Activated naive CD4-positive, alpha-beta T cell treated with anti-CD3 and anti-CD28 coated beads for 36 hours (primary cell): ENCODE measurements at places on chromosomes 2 and 18.

DNA sequence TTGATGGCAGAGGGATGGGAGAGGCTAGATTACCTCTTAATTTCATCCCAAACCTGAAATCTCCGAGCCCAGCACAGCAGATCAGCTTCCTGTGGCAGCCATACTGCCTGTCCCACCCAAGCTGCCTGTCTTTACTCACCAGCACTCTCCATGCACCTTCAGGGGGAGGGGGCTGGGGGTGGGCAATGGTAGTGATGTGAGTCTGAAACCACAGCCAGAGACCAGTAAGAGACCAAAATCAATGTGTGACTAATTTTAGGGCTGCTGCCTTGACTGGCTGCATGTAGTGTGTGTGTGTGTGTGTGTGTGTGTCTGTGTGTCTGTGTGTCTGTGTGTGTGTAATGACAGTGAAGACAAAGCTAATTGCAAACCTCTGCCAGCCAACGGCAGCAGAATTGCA lies 11.7 kb upstream of the TEX261 start:
- DNase-seq = no peak

DNA sequence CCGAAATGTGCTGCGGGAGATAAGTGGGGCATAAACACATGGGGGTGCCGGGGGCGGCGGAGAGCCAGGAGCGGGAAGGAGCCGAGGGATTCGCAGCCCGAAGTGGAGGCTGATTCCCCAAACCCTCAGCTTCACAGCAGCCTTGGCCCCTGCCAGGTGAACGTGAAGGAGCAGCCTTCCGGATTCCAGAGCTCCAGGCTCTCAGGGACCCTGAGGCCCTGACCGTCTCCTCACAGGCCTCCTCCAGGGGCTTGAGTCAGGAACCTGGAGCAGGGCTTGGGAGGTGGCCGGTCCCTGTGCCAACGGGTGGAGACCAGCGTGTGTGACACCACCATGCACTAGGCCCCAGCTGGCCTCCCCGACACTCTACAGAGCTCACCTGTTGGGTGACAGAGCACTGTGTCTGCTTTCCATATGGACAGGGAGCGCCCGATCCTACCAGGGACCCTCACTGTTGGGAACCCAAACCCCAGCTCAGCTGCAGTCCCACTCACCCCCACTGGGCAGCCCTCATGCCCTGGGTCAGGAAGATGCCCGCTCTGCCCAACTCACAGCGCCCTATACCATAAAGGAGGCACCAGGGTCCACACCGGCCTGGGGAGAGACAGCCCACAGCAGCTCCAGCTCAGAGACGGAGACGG lies 117.6 kb upstream of the OTOS start:
- no peak for DNase-seq

DNA sequence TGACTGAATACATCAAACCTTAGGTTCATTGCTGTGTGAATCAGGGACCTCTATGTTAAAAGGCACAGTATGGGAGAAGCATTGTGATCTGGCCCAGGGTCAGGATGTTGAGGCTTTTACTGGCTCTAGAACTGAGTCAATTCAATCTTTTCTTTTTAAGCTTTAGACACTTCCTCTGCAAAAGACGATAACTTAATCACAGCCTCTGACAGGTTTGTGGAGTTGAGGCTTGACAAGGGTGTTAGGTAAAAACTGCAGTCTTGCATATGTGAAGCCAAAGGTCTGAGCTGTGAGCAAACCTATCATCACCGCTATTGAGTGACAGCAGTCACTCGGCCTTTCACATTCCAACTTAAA lies 17.3 kb upstream of the ARHGAP25 start:
- DNase-seq = peak; percentile 84

DNA sequence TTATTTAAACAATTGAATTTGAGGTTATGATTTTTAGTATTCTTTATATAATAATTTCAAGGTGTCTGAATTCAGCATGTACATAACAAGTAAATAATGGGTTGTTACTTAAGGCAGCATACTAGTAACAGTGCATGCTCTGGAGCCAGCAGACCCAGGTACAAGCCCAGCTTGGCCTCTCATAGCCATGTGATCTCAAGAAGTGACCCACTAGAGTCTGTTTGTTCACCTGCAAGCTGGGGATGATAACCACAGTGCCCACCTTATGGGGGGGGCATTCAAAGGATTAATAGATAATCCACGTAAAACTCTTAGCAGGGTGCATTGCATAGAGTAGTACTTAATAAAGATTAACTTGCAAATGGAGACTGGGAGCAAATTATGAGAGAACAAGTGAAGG lies 163.6 kb downstream of the TRABD2A start:
- no peak for DNase-seq

DNA sequence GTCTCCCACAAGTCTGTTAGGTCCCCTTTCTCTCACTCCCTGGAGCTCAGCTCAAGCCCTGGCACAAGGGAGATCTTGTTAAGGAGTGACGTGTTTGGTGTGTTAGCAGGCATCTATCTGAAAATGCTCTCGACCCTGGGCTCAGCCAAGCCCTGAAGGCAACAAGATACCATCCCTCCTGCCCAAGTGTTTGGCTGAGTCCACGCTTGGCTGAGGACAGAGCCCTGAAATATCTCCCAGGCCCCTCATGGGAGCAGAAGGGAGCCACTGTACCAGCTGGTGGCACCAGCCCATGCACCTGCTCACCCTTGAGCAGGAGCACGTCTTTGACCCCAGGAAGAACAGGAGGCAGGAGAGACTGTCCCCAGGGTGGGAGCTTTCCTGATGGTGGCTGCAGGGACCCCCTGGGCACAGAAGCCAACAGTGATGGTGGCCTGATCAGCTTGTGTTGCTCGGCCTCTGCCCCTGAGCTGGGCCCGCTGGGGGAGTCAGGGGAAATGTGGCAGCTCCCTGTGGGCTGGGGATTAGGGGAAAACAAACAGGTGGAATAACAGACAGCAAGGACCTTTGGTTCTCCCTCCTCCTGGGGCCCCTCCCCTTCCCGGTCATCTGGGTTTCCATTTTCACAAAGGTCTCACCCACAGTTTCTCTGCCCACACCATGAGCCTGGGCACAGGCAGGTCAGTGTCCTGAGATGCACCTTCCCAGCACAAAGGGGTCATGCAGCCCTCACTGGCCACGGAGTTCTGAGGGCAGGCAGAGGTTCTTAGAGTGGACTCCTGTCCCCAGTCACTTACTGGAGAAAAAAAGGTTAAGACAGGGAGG lies 91.6 kb downstream of the RHOB start:
- no peak for DNase-seq

DNA sequence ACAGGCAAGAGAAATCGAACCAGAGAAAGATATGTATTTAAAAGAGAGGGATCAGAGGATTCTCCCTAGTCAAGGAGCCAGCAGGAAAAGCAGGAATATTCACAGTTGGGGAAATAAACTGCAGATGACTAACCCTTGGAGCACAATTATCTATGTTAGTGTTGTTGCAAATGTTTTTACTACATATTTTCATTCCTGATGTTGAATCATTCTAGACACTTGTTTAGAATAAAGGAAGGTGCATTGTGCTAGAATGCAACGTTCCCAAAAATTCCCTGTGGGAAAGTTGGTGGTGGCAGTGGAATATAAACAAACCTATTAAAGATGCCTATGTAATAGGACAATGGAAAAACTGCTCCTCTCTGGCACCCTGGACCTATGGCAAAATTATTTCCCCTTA lies 63.3 kb downstream of the DTNA start:
- no peak for DNase-seq

GRCh38 chr2:188050726-188051125 lies 240.9 kb upstream of the GULP1 start:
- DNase-seq = no peak

DNA sequence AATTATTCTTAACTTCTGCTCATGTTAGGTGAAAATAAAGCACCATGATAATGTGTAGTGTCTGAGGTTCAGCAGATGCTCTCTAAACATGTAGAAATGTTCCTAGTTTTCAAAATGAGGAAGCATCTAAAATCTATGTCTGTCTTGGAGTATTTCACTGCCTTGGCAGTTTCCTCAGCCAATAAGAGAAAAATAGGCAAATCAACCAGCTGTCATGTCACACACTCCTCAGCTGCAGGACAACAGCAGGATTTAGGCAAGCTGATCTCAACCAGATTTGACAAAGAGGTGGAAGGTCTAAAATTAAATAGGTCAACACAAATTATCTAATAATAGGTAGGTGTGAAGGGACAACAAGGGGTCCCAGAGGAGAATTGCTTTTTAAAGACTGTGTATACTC lies 164.1 kb upstream of the BOD1L2 start:
- no peak for DNase-seq

DNA sequence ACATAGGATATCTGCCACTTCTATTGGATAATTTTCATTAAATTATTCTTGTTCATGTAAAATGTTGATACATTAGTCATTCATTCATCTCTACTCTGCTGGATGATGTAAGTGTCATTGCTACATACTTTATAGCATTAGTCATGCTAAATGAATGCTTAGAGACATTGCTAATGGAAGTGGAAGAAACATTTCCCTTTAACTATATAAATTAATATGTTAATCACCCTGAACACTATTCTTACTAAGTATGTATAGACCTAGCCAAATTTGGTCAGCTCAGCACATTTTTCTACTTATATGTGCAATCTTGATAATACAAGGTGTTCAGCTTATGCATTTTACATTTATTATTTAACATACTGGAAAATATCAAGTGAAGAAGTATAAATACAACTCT lies 160.2 kb downstream of the DPP4 start:
- no peak for DNase-seq

GRCh38 chr2:11967946-11968465 lies 221.6 kb downstream of the LPIN1 start:
- no peak for DNase-seq

DNA sequence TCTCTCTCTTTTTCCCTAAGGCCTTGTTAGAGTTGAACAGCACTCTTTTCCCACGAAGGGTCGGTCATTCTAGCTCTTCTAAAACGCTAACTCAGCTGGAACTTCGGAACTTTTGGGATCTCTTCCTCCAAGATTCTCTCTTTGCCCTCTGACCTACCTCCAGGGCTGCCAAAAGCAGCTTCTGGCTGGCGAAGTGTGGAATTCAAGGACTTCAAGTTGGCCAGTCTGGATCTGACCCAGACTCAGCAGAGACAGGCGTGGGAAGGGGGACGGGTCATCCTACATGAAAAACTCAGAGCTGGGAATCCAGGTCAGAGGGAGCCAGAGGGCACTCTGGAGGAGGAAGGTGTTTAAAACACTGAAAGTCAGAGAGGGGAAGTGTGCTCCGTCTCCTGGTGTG lies 305.5 kb upstream of the HDAC4 start:
- no peak for DNase-seq

DNA sequence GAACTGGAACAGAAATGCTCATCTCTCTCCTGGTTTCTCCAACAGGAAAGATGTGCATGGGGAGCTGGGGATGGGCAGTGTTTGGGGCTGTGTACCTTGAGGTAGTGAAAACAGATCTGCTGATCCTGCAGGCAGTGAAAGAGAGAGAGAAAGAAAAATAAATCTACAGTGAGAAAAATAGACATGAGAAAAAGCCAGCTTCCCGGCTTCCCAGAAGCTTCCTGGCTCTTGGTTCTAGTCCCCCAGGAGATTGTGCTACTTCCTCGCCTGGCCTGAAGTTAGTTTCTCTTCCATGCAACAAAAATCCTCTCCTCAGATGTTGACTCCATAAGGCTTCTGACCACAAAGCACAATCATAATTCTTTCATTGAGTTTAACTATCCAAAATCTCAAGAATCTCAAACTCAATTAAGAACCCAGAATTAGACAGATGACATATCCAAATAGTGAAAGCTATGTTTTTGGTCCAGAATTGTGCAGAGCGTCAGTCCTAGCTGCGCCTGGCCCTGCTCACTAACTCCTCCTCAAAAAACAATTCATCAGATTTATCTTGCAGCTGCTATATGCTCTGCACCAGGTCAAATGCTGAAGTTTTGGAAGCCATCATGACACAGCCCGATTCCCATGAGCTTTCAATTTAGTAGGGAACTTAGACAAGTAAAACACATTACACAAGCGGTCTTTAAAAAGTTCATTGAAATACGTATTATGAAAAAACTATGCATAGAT lies 20.1 kb upstream of the NAB1 start:
- DNase-seq = no peak

GRCh38 chr2:173075781-173076580 lies at the start of gene MAP3K20:
Gene MAP3K20 (plus strand): TSS chr2:173075846. CDS start chr2:173091032, 15,186 bp downstream.
- DNase-seq = peak; percentile 65

DNA sequence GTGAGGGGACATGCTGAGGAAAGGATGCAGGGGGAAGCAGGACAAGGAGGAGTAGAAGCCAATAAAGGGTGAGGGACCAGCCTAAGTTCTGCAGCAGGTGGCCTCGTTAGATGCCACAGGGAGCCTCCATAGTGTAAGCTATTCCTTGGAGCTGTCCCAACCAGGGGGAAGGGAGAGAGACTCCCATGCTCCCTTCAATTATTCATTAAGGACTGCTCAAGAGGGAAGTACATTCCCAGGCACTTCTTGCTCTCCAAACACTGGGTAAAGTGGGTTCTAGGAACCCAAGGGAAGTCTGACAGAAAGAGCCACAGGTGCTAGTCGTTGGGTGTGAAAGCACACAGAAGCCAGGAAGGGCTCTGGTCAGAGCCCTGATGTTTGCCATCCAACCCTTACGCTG lies 193.7 kb downstream of the SLC39A10 start:
- no peak for DNase-seq

DNA sequence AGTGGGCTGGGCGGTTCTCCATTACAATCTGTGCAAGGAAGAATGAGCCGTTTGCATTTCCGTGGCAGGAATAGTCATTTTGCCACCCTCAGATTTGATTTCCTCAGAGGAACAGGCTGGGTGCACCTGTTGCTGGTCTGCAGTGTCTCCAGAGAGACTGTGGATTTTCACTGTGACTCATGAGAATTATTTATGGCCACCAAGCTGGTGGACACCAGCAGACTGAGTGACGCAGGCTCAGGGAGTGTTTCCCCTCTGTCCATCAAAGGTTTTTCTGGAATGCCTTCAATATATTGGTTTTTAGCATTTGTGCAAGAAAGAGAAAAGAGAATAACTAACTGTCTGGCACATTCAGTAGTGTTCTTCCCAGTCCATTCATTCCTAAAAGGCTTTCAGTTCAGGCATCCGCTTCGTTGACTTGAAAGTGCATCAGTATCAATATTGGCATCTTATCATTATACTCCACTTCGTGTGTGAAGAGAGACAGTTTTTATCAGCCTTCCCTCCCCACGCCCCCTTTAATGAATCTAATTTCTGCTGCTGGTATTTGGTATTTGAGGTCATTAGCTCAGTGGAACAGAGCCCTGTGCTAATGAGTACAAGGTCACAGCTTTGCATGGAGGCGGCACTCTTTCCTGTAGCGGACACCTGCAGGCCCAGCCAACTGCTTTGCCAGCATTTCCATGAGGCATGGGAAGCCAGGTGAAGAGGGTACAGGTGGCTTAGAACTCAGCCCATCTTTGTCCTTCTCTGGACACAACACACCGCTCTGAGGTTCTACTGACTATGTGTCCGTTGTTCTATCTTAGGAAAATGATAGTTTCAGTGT lies 39.9 kb downstream of the PRKCE start:
- DNase-seq = no peak

GRCh38 chr2:20663196-20664070 lies 3.5 kb upstream of the GDF7 start:
- no peak for DNase-seq

GRCh38 chr18:37524498-37525261 lies 40.9 kb downstream of the CELF4 start:
- no peak for DNase-seq

- no peak for DNase-seq
Observed at GRCh38 chr2:174771136-174771535, 6.9 kb upstream of the CHRNA1 start.
